CD8-positive, alpha-beta memory T cell (primary cell): ENCODE measurements at places on chromosomes 5 and 9.
A peak's percentile ranks its signal among the peaks of the same experiment; 100 is the strongest.

GRCh38 chr9:19564396-19565061 lies 155.7 kb downstream of the ACER2 start:
- no peak for DNase-seq

DNA sequence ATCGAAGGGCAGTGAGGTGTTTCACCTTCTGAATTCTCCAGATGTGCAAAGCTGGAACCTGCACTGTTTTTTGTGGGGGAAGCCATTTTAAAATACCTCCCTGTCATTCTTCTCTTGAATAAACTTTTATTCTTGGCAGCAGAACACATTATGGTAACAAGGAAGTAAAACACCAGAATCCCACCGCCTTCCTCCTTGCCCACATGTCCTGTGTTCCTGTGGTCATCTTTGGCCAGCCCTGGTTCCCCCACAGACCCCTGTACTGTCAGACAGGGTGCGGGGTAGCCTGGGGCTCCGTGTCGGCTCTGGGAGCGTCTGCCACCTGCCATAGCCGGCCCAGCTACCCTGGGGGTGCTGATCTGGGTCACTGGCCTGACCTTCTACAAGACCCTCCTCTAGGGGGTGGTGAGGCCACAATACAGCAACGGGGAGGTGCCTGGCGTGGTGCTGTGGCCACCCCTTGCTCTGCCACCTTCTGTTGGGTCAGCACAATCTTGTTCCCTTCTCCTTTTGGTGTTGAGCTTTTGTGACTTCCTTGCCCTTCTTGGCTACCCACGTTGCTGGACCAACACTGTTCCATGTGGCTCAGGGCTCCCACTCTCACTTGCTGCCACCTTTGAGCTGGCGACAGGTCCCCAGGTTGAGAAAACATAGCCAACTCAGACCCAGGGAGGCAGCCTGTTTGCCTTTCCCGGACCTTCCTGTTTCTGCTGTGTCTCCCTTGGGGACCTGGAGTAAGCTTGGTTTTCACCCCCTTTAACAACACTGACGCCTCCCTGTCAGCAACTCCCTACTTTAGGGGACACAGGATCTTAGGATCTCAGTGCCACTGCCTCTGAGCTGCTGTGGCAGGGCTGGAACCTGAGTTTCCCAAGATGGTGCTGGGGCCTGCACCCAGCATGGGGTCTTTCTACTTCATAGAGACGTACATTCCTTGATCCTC lies 4.8 kb downstream of the WNK2 start:
- DNase-seq: no peak

- DNase-seq: no peak
Measured at GRCh38 chr9:117526674-117527073, 111.8 kb upstream of the ASTN2 start.

DNA sequence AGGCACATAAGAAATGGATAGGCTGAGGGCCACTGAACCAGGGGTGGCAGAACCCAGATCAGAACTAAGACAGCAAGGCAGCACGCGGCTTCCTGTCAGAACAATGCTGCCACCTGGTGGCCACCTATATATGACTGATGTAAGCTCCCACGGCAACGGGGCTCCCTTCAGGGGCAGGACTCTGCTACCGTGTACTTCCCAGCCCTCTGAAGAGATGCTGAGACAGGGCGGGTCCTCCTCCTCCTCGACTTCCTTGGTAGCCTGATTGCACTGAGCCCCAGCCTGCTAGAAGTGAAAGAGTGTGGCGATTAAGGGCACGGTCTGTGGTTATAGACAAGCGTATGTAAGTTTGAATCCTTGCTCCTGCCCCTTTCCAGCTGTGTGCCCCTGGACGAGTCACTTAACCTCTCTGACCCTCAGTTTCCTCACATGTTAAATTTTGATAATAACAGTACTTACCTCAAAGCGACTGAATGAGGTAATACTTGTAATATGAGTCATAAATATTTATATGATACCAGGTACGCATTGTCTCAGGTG lies 13.3 kb downstream of the RPS14 start:
- DNase-seq: peak; percentile 85
